NCI-H460 (cell line): ENCODE measurements at places on chromosomes 2 and 18. TPM values are rescaled to one million over a fixed set of nuclear protein-coding genes. Genes with fewer than 3 reads are reported as not detected.

DNA sequence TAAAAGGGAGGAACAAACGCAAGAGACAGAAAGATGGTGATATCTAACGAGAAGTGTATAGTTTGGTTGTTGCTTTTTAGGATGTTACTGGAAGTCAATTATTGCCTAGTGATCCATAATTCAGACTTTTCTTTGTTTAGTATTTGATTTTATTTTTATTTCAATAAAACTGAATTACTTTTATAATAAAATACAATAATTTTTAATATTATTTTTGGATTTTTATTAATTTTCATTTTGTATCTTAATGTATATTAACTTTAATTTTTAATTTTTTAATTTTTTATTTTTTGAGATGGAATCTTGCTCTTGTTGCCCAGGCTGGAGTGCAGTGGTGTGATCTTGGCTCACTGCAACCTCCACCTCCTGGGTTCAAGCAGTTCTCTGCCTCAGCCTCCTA lies 55.6 kb downstream of the MTA3 start:
- DNase-seq = no peak

DNA sequence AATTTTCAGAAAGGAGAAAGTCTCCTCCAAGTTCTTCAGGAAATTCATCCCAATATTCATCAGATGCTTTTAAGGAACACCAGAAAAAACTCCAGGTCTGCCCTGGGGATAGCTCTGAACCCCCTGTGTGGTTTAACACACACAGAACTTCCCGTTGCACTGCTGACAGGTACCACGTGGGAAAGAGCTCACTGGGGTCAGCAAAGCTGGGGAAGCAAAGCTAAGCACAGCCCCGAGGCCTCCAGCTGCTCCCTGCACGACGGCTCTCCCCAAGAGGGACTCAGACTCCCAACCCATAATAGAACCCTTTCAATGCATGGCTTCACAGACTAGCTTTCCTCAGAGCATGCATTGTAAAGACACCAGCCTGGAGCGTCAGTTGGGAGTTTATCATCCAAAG lies 28.0 kb downstream of the ADI1 start:
- no peak for DNase-seq

DNA sequence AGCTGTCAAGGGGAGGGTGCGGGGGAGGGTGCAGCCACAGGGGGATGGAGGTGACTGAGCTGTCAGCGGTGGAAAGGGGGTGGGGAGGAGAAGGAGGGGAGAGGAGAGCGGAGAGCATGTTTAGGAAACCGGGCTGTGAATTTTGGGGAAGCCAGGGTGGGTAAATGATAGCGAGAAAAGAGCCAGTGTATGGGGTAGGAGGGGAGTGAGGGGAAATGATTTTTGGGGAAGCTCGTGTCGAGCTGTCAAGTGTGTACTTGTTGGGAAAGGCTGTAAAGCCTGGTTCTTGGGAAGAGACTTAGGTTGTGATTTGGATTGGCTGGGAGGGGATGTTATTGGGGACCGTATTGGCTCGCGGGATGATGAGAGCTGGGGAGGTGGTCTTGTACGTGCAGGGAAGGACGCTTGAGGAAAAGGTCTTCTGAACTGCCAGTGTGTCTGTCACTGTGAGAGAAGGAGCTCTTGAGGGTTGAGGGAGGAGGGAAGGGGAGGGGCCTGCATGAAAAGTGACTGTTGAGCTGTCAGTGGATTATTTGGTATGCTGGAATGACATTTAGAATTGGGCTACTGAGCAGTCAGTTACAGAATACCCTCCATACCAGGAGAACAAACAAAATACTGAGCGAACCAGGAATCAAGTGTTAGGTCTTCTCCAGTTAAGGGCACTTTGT lies 1.0 kb downstream of the UBR3 start:
- DNase-seq = peak; percentile 19

DNA sequence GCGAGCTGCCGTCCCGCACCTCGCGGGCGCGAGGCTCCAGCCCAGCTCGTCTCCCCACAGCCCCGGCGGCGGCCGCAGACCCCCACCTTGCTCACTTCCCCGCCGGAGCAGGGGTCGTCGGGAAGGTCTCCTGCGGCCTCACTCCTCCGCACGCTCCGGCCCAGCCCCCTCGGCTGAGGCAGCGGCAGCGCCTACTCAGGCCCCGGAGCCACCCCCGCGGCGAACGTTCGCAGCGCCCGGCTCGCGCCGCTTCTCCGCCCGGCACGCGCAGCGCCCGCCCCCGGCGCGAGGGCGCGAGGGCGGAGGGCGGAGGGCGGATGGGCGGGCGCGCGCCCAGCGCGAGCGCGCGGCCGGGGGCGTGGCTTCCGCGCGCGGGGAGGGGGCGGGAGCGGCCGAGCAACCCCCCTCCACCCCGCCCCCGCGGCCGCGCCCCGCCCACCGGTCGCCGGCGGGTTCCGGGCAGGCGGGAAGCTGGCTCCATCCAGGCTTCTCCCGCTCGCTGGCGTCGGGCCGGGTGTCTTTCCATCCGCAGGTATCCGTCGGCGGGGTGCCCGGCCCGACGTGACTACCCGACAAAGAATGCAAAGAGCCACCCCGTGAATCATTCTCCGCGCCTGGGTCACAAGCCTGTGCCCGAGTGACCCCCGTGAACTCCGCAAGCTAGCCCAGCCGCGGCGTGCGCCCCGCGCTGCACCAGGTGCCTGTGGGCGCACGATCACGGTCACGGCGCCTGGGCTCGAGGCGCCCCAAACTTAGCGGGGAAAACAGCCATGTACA lies at the start of gene DTNB:
Gene DTNB, minus strand, starts transcription at position 278 of the 777 bp plus-strand sequence. CDS start 20,917 bp downstream, outside the sequence.
- DNase-seq = peak; percentile 64

- no peak for DNase-seq
Observed at GRCh38 chr2:43642363-43642762, 5.3 kb downstream of the PLEKHH2 start.

GRCh38 chr2:46161911-46162310 lies 135.3 kb upstream of the EPAS1 start:
- no peak for DNase-seq

DNA sequence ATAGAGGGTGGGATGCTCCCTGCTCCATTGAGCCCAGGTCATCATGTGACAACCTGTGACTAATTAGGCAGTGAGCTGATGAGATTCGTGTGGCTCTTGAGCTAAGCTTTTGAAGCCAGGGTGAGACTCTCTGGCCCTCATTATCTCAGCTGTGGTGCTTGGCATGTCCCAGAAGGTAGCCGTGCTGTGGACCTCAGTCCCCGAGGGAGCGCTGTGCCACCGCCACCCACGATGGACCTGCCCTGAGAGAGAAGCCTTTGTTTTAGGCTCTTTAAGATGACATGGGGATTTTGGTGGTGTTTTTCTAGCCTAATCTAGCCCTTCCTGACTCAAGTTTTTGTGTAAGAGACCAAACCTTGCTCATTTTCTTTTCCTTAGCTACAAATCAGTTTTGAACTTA lies 66.4 kb downstream of the NEDD4L start:
- DNase-seq = no peak

GRCh38 chr2:10557506-10558265 lies 109.6 kb upstream of the ODC1 start:
- DNase-seq = no peak

DNA sequence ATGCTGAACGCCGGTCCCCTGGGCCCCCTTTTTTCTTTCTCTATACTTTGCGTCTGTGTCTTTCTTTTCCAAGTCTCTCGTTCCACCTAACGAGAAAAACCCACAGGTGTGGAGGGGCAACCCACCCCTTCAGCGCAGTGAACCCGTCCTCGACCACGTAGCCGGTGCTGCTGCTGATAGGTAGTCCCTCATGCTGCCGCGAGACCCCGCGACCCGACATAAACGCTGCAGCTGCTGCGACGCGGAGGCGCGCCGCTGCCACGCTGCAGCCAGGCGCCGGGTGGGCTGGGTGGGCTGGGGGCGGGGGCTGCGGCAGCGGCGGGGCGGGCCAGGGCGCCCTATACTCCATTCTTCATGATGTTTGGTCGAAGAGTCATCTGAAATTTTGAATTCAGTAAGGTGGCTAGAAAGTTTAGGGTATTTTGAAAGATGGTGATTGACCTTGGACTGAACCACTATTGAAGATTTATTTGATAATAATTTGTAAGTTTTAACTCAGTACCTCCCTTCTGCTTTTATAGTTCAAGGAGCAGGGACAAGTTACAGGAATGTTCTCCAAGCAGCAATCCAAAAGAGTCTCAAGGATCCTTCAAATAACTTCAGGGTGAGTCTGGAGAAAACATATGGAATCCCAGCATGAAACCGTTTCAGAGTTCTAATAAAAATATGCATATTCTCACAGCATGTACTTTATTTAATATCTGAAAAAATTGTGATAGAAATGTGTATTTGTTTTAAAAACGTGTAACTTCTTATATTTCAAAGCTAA lies 24.1 kb downstream of the CFLAR start:
- DNase-seq = no peak

GRCh38 chr2:175630280-175631244 lies 371.5 kb downstream of the LNPK start:
- DNase-seq = no peak

GRCh38 chr2:125745514-125745913 lies 910.4 kb upstream of the GYPC start:
- DNase-seq = peak; percentile 60

DNA sequence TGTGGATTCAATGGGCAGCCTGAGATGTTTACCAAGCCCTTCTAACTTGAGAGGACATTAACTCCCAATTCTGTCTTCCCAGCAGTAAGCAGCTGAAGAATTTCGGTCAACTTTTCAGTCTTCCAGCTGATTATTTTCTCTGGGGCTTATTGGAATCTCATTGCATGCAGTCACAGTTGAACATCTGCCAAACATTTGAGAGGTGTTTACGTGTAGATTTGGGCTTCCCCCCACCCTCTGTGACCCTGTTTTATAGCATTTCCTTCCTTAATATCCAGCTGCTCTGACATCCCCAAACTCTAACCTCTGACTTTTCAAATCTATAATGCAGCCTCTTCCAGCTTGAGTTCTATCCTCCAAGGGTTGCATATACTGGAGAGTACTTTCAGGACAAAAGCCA lies 16.5 kb upstream of the VIT start:
- DNase-seq = no peak

DNA sequence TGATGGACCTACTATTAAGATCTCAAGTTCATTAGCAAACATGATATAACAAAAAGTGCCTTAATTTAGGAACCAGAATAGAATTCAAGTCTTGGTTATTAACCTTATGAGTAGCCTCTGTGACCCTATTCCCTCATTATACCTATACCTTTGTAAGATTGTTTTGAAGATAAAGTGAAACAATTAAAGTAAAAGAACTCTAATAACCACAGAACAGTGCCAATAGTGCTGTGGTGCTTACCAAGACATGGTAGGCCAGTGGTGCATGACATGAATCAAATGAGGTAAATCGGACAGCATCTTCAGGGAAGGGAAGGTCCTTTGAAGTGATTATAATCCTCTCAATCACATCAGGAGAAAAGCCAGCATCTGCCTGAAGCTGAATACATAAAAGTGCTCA lies 36.4 kb downstream of the METTL4 start:
- DNase-seq = no peak

GRCh38 chr18:59383851-59384250 lies 24.8 kb upstream of the LMAN1 start:
- no peak for DNase-seq

- no peak for DNase-seq
Observed at GRCh38 chr2:160352500-160352899, 141.1 kb downstream of the RBMS1 start.

DNA sequence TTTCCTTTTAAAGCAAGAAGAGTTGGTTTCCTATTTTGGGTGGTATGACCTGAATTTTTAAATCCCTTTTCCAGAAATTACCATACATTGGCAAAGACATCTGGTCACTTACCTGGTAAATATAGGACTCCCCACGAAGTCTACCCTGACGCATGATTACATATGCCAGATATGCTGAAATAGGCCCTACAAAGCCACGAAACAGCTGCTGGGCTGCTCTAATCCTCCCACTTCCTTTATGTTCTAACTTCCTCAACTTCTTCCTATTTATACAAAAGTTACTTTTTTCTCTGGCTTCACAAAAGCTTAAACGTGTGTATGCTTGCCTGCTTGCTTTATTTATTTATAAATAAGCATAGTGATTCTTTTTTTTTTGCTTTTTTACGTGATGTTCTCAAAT lies 186.0 kb upstream of the EPHA4 start:
- DNase-seq = no peak

DNA sequence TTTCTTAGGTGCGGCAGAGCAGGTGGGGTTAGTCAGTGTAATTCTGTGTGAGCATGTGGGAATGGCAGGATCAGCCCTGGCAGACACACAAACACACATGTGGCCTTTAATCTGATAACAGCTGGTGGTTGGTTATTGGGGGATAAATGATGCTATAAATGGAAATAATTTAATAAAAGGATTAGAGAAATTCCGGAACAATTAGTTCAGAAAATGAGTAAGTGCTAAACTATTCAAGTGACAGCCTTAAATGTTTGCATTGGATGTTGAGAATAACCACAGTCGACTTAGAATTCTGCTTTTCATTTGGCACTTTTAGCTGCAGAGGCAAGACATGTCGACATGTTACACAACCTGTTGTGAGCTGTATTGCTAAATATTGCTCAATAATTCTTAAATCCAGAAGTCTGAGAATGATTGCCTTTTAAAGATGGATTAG lies 7.2 kb downstream of the SMYD1 start:
- no peak for DNase-seq

DNA sequence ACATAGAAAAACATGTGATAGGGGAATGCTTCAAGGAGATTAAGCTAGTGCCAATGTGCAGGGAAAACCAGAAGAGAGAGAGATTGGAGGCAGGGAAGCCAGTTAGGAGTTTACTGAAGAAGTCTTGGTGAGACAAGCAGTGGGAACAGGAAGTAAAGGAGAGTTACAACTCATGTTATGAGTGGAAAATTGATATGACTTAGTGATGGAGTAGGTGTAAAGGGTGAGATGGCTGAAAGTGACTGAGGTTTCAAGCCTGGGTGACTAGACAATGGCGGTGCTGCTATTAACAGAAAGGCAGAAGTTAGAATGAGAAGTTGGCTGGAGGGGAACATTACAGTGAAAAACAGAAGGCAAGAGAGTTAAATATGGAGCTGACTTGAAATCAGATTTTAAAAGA lies 16.5 kb downstream of the DOK1 start:
- DNase-seq = no peak

DNA sequence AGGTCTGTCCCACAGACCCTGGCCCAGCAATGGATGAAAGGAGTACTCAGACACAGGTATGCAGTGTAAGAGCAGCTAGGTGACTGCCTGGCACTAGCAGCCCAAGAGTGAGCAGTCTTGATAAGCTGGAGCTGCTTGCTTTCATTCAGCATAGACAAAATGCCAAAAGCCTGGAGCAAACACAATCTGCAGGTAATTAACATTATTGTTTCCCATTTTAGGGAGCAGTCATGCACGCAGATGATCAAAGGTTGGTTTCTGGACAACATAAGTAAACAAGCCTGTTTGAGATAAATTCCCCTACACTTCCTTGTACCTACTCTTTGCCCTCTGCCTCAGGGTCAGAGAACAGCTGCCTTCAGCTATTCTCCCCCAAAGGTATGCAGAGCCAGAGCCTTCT lies 73.7 kb upstream of the MSTN start:
- DNase-seq = no peak

Gene RPRD1A
- 68.3 and 76.0 TPM in 2 replicates for total RNA-seq

Gene RAB6D
- total RNA-seq = 0.10 TPM in 1 of 2 replicates, not detected in the other

Gene NOP58
- 145 and 161 TPM in 2 replicates for total RNA-seq

Gene SULT1C4
- not detected in 2 replicates for total RNA-seq

Gene SCN3A
- total RNA-seq = 0.35 and 1.4 TPM in 2 replicates

Gene KLHL30
- total RNA-seq = 0.05 TPM in 1 of 2 replicates, not detected in the other

Gene PROC
- total RNA-seq = 0.15 TPM in 1 of 2 replicates, not detected in the other

Gene CPLX4
- not detected in 2 replicates for total RNA-seq

Gene SMAD7
- 2.0 and 2.1 TPM in 2 replicates for total RNA-seq

Gene SLC4A5
- total RNA-seq = 0.40 and 1.6 TPM in 2 replicates

Gene SFT2D3
- 7.4 and 8.4 TPM in 2 replicates for total RNA-seq

Gene IGFBP2
- 245 and 294 TPM in 2 replicates for total RNA-seq

Gene MC2R
- total RNA-seq = not detected in 2 replicates

Gene PLB1
- 0.06 and 0.62 TPM in 2 replicates for total RNA-seq

Gene AMER3
- not detected in 2 replicates for total RNA-seq

Gene CMPK2
- 0.17 and 0.40 TPM in 2 replicates for total RNA-seq
